IMR-90 (cell line): ENCODE measurements at places on chromosomes 6 and 20.
A peak's percentile ranks its signal among the peaks of the same experiment; 100 is the strongest.

DNA sequence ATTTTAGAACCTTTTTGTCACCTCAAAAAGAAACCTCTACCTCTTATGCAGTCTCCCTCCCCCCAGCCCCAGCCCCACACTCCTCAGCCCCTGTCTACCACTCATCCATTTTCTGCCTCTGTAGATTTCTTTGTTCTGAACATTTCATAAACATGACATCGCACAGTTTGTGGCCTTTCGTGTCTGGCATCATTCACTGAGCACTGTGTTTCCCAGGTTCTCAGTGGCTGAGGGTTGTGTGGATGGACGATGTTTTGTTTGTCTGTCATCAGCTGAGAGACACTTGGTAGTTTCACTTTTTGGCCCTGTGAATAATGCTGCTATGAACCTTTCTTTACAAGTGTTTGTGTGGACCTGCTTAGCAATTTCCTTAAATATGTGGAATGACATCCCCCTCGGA, 64.5 kb downstream of the FAM120B start:
- peak; percentile 30 for DNase-seq

- DNase-seq = no peak
These were observed 151.8 kb downstream of the VEGFA start for GRCh38 chr6:43921548-43922425.

DNA sequence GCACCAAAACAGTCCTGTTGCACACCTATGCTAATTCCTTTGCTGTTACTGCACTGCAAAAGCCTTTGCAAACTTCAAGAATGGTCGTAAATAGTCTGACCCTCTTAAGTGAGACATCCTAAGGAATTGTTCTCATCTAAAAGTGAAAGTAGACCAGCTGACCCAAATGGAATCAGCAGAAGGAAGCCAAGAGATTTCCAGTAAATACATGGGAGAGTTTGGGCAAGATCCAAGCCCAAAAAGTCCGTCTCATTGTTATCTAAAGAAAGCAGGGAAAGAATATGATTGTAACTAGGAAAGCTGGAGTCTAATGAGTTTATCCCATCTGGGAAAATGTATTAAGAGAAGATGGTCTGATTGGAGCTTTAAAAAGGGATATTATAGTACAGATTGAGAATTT, 43.0 kb upstream of the HIVEP1 start:
- peak; percentile 54 for DNase-seq

DNA sequence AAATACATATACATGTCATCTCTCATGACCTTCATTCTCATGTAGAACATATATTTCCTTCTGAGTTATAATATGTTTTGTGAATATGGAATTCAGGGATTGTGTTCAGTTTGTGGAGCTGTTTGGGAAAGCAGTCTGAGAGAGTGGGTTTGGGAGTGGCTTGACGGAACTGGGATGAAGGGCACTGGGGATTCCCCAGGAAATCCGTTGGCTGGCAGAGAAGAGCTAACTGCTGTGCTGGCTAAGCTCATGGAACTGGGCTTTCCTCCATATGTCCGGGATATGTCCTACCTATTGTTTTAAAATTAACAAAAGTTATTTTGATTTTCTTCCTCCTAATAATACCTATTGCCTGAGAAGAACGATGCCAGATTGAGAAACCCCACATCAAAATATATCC, 359.5 kb upstream of the FLRT3 start:
- DNase-seq = no peak

DNA sequence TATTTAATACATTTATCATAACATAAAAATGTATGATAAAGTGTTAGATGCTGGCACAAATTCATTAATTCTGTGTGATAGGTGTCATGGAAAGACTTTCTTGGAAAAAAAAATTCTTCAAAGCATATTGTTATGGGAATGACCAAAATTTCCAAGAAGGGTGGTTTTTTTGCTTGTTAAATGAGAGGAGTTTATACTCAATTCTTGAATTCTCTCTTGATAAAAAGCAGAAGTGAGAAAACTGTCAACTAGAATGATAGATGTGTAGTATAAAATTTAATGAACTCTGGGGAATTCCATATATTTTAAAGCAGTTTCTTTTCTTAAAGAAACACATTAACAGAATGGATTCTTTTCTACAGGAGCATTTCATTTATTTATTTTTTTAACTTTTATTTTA, 62.0 kb upstream of the SNAP91 start:
- no peak for DNase-seq

DNA sequence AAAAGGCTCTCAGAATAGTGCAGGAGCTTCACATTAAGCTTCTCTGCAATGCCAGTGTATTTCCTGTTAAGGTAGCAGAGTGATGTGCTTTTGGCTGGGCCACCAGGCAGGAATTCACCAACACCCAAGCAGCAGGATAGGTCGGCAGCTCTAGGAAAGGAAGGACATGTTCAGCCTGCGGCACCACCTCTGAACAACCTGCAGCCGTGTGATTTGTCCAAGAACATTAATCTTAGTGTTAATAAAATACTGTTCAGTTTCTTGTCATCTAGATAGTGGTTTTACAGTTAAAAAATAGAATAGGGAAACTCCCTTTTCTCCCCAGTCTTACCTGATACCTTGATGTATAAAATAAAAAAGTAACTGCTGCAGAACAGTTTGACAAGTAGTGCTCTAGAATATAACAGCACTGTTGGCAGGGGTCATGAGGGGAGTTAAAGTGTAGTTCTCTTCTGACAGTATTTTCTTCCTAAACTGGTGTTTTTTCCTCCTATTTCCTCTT, 18.8 kb downstream of the ZNF292 start:
- no peak for DNase-seq
